T-helper 9 cell (primary cell): ENCODE measurements at places on chromosomes 11 and 22.

- peak; percentile 59 for DNase-seq
Measured at GRCh38 chr11:63635762-63636465, 21.7 kb upstream of the PLAAT3 start.

GRCh38 chr11:26078231-26078821, 253.6 kb upstream of the ANO3 start:
- DNase-seq: no peak

DNA sequence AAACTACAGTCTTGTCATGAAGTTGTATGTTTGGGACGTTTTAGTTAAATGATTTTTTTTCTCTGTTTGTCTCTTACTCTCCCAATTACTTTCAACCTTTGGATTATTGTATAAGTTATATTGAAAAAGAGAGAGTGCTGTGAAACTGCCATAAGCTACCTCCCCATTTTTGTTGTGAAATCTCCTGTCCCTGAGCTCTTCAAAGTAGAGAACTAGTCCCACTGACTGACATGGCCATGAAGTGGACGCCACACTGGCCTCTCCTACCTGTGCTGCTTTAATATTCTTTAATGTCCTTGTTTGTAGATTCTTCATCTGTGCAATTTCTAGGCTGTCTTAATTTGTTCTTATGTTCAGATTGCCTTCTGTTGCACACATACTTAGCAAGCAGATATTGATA, 56.3 kb downstream of the PPFIA1 start:
- no peak for DNase-seq

- no peak for DNase-seq
Measured at GRCh38 chr11:134272381-134273316, 3.5 kb upstream of the GLB1L3 start.

GRCh38 chr22:23762842-23763578, at the start of gene C22orf15:
Gene C22orf15 (plus strand): TSS chr22:23762990. CDS start chr22:23763307, 317 bp downstream.
- DNase-seq: no peak

DNA sequence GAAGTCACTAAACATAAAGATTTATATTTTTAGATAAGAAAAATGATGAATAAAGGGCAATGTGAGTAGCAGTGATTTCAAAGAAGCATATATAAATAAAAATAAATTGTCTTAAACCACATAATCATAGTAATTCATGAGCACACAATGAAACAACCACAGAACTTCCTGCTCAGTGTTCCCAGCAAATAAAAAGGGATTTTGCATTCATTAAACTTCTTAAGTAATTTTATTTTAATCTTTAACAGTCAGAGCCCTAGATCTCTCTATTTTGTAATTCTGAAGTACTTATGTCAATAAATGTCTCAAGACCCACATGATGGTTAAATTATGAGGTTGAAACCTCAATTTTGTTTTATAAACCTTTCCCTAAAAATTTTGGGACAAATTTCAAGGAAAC, 14.5 kb upstream of the MMP20 start:
- DNase-seq: no peak

GRCh38 chr11:38411149-38411548, 1813.1 kb upstream of the RAG2 start:
- DNase-seq: no peak

DNA sequence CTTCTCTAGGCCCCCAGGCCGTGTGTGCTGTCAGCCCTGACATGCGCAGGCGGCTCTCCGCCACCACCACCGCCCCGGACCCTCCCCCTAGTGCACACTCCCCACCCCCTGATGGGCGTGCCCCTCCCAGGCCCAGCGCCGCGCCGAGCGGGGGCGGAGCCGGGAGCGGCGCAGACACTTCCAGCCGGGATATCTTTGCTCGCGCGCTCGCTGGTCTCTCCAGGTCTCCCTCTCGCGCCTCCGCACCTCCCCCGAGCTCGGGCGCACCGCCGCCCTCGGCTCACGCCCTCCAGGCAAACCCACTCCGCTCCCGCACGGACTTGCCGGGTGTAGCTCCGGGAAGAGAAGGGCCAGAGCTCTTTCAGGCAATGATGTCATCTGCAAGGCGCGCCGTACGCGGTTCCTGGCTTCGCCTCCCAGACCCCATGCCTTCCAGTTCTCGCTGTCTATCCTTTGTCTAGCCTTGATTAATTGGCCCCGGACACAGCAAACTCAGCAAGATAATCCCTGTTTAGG, at the start of gene SCN3B:
Gene SCN3B (minus strand): TSS at position 59 of the 516 bp plus-strand sequence. CDS start 823 bp downstream, outside the sequence.
- DNase-seq: no peak

- DNase-seq: no peak
Measured at GRCh38 chr11:74479732-74480123, 12.4 kb upstream of the KCNE3 start.

- DNase-seq: no peak
Measured at GRCh38 chr11:11074686-11075335, 217.0 kb upstream of the ZBED5 start.

- DNase-seq: no peak
Measured at GRCh38 chr11:112656772-112657428, 304.3 kb upstream of the NCAM1 start.

DNA sequence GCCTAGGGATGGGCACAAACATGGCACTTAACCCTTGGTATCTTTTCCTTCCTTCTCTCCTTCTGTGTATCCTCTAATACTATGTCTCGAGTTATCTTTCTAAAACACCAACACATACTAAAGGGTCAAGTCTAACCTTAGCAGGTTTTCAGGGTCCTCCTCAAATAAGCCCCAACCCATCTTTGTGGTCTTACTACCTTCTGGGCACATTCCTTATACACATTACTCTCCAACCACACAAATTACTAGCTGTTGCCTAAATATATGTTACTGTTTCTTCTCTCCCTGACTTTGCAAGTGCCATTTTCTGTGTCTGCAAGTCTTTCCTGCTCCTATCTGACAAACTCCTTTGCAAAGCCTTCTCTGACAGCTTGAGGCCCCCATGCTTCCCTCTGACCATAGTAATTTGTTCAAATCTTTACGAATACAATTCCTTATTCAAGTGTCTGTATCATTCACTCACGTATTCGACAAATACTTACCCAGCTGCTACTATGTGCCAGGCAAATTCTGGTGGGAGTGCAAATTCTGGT, 15.8 kb upstream of the NUP160 start:
- DNase-seq: no peak

- DNase-seq: no peak
Measured at GRCh38 chr11:119480380-119481020, 57.5 kb upstream of the THY1 start.

DNA sequence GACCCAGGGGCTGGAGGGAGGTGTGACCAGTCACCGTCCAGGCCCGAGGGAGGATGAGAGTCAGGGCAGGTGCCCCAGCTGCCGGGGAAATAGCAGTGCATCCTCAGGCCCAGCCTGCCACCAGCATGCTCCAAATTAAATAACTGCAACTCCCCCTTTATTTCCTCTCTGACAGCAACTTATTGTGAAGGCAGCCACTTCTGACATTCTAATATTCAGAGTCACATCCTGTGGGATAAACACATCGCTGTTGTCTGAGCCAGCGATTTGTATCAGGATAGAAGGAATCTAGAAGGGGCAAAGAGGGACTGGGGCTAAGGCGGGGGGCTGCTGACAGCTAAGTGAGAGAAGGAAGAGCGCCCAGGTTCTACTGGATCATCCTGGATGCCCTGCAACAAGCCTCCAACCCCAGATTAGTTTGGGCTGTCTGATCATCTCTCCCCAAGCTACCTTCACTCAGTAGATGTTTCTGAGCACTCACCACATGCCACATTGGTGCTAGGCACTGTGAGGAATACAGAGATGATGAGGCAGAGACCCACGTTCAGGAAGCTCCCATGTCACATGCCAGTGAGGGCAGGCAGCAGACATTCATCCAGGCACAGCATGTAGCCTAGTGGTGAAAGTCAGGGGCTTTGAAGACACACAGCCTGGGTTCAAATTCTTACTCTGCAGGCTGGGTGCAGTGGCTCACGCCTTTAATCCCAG, 214.1 kb downstream of the BUD13 start:
- no peak for DNase-seq

GRCh38 chr22:29072979-29073617, at the start of gene KREMEN1:
Gene KREMEN1 (plus strand): TSS chr22:29073035. CDS start chr22:29073131, 96 bp downstream.
- no peak for DNase-seq
